ENCODE measurements at places on chromosomes 5 and 9. TPM values are rescaled to one million over a fixed set of nuclear protein-coding genes. Genes with fewer than 3 reads are reported as not detected.
A peak's percentile ranks its signal among the peaks of the same experiment; 100 is the strongest.

- DNase-seq, result no peak
Measured at GRCh38 chr9:116157436-116158138, 4.0 kb downstream of the PAPPA start.

- DNase-seq, result no peak
Measured at GRCh38 chr9:105967797-105968196, 273.5 kb downstream of the TMEM38B start.

- DNase-seq, result no peak
Measured at GRCh38 chr5:87909382-87909781, 359.3 kb downstream of the TMEM161B start.

- no peak for DNase-seq
Measured at GRCh38 chr9:99231711-99232110, 9.6 kb downstream of the SEC61B start.

GRCh38 chr9:114003351-114003750 lies 74.7 kb downstream of the AMBP start:
- no peak for DNase-seq

DNA sequence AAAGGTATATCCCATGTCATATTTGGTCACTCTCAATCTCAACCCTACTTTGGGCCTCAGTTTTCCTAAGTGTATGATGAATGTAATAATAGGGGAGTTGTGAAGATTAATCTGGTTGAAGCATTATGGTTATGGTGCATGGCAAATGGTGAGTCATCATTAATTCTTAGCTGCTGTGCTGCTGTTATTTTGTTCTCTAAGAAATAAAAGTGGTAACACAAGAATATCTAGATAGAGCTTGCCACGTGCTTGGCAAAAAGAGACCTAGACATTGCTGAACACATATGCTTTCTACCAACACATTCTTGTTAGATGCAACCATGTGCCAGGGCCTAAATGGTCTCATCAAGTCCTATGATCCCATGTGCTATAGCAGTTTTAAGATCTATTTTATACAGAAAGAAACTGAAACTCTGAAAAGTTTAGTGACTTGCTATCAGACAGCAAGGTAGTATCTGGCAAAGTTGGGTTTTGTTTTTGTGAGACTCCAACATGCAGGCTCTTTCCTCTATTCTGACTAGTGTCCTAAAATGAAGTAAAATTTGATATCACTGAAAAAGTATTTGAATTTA lies 699.9 kb upstream of the MEF2C start:
- DNase-seq, result no peak

DNA sequence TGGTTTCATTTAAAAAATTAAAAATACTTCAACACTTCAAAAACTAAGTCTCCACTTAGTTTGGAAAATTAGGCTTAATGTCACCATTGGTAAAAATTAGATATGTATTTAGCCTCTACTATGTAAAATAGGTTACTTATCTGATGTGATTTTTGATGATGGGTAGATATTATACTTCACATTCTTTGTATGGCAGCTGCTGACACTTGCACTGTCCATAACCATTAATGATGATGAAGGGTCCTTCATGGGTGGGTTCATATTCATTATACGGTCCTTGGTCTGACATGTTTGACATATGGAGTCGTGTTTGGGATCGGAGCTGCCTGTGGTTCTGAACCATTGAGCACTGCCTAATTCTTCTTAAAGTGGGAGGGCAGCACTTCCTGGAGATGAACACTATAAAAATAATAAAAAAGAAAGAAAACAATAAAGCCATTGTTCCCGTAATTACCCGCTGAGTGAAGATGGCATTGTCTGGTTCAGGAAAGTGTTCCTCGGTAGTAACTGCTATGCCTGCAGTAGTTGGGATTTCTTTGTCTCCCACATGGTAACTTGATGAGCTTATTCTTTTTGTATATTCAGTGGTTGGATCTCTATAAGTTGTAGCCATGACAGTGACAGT lies 2.2 kb downstream of the LRRTM2 start:
- DNase-seq, result no peak

DNA sequence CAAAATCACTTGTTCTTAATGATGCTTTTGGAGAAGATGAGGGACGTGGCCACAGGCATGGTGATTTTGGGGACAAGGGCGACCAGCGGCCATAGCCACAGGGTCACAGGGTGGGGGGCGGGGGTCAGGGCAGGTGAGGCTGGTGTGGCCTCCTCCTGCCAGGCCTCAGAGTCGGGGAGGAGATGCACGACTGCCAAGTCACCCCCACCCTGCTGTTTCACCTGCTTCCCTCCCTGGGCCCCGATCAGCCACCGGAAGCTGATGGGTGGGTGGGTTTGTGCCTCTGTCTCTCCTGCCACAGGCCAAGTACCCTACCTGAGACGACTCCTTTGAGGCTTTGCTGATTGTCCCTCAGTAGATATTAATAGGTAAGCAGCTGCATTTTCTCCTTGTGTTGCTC lies 199.3 kb downstream of the PAX5 start:
- DNase-seq, result peak; percentile 13

GRCh38 chr5:119409235-119409815 lies 43.0 kb upstream of the HSD17B4 start:
- DNase-seq, result no peak

DNA sequence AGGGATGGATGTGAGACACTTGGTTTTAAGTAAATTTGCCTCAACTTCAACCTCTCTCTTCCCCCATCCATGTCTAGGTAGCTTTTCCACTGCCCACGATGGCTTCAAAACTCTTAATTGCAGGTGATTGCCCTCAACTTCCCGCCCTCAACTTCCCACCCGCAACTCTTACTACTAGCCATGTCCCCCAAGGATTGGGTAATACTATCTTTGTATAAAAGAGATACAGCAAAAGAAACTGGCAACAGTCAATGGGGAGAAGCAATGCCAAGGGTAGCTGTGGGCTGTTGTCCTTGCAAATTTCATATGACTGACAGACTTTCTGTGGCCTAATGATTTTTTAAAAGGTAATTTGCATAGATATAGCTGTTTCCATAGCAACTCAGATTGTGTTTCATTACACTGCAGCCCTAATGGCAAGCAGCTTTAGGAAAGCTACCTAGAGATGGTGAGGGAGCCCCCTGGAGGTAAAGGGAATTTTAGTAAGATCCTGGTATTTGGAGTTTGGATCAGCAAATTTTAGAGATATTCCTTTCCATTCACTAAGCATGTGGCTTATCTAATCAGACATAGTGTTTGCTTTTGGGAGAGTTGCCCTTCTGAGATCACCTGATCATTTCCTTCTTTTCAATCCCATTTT lies 421.5 kb upstream of the DAP start:
- DNase-seq, result no peak

- no peak for DNase-seq
Measured at GRCh38 chr5:208449-209114, 9.4 kb downstream of the CCDC127 start.

DNA sequence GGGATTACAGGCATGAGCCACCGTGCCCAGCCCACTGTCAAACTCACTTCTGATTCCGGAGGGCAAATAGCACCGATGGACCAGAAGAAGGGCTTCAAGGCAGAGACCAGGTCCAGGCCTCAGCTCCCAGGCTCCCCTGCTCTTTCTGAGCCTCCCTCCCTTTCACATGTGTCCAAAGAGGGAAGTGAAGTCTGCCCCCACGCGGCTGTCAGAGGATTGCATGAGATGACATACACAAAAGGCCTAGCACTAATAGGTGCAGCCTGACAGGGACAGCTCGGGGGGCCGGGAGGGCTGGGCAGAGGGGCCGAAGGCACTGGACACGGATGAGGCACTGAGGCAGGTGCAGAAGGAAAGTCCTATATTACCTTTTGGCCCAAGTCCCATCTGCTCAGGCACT lies 16.1 kb downstream of the FBP1 start:
- peak; percentile 82 for DNase-seq

- DNase-seq, result no peak
Measured at GRCh38 chr9:11833056-11833455, 860.1 kb upstream of the TYRP1 start.

DNA sequence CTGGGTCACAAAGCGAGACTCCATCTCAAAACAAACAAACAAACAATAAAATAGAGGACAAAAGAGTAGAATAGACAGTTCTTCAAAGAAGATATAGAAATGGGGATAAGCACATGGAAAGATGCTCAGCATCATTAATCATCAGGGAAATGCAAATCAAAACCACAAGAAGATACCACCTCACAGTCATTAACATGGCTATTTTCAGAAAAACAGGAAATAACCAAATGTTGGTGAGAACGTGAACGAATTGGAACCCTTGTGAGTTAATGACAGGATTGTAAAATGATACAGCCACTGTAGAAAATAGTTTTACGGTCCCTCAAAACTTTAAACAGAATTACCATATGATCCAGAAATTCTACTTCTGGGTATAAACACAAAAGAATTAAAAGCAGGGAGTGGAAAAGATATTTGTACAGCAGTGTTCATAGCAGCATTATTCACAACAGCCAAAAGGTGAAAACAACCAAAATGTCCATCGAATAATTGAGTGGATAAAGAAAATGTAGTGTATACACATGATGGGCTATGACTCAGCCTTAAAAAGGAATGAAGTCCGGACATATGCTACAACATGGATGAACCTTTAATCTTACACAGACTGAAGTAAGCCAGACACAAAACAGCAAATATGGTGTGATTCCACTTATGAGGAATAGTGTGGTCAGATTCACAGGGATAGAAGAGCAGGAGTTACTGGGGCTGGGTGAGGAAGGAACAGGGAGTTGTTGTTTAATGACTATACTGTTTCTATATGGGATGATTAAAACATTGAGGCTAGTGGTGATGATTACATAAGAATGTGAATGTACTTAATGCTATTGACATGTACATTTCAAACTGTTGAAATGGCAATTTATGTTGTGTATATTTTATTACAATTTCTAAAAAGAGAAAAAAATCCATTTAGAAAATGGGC lies 19.7 kb downstream of the OR2V2 start:
- DNase-seq, result no peak

- DNase-seq, result no peak
Measured at GRCh38 chr5:139137697-139138096, 60.5 kb downstream of the SIL1 start.

DNA sequence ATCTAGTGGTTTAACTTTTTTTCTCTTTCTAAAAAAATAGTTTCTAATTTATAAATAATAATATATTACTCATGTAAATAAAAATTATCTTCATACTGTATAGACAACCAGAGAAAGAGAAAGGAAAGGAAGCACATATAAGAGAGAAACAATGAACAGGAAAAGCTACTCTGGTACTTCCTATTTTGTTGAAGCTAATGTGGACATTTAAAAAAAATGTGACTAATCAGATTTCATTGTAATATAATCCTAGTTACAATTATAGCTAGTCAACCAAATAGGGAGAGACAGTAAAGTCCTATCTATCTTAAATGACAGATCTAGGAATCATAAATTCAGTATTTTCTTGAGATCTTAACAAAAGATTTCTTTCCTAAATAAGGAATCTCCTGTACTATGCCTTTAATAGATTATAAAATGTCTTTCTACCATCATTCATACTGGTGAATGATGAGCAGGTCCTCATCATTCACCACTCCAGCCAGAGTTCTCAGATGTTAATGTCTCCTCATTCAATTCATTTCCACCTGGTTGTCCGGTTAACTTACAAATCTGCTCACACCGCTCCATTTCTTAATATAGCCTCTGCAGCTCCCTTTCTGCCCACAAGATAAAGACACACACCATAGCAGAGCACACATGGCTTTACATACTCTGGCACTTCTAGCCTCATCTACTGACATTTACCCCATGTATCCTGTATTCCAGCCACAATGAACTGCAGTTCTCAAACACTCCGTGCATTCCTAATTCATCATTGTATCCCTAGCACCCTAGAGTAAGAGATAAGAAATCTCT lies 30.9 kb downstream of the ZFR start:
- DNase-seq, result no peak

GRCh38 chr5:39231705-39232525 lies 12.6 kb upstream of the FYB1 start:
- no peak for DNase-seq

DNA sequence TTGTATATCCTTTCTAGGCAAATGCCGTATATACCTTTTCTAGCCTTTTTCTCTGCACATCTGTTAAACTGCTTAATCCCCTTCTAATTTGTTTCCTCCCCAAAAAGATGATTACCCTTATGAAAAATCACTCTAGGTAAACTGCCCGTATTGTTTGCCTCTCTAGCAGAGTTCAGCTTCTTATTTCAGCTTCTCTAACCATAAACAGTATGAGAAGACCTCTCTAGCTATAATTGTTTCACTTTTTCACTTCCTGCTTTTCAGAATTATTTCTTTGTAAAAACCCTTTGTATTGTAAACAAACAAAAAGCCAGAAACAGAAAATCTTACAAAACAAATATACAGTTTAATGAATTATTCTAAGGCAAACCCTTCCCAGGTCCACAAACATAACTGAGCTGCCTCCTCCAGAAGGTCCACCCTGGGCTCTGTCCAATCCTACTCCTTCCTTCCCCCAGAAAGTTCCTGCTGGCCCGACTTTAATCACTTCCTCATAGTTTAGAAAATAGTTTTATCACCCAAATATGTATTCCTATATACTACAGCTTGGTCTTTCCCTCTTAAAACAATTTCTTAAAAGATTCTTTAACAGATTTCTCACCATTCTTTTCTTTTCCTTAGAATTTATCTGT lies 158.1 kb downstream of the FGF1 start:
- no peak for DNase-seq

DNA sequence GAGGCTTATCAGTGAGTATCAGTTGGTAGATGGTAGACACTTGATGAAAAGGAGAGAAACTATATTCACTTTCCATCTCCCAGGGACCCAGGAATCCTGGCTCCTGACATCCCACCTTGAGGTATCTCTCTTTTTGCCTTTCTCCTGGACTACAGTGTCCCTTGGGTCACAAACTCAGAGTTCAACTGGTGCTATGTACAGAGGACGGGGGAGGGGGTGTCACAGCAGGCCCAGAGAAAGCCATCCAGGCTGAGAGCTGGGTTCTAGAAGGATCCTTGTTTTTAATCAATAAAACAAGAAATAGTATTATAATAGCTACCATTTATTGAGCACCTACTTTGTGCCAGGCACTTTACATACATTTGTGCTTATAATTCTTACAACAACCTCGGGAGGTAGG lies 10.3 kb downstream of the MYORG start:
- no peak for DNase-seq

DNA sequence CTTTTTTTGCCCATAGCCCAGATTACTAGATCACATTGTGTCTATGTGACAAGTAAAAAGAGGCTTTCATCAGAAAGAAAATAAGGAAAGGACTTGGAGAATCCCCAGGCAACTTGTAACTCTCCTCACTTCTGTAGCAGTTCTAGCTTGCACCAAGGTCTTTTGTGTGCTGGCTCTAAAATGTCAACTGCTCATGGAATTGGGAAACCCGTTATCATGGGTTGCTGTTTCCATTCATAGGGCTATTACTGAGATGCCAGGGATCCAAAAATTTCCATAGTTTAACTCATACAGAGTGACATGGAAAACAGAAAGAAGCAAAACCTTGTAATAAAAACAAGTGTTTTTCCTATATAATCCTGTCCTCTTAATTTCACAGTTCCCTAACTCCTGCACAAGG lies 123.9 kb upstream of the FBXL7 start:
- DNase-seq, result no peak

The TMC1 gene
- total RNA-seq, result 1.00 TPM

The QSOX2 gene
- 6.6 TPM for total RNA-seq

The SERF1A gene
- total RNA-seq, result 8.9 TPM

The PTGES2 gene
- 38.9 TPM for total RNA-seq

The ZNF454 gene
- total RNA-seq, result 2.3 TPM

The ATP10B gene
- not detected for total RNA-seq

The EGFL7 gene
- total RNA-seq, result 118 TPM

The ZFP2 gene
- 2.3 TPM for total RNA-seq

The FOXD4 gene
- total RNA-seq, result 0.32 TPM

All from posterior vena cava (tissue), 2 donors.